ENCODE measurements at places on chromosomes 11 and 22. TPM values are rescaled to one million over a fixed set of nuclear protein-coding genes. Genes with fewer than 3 reads are reported as not detected.

DNA sequence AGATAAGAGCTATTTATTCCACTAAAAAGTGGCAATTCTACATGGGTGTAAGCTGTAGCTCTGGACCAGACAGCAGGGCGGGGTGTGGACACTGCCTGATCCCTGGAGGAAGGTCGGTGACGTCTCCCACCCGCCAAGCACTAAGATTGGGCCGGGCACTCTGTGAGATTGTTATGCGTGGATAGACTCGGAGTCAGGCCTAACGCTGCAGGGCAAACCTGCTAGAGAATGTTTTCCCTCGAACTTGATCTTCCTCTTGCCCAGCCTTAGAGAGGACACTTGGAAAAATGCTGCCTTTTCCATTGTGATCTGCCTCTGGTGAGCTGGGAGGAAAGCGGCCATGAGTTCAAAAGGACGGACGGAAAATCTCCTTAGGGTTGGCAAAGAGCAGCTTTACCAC lies 1273.4 kb downstream of the TBC1D22A start:
- no peak for ATAC-seq

GRCh38 chr11:73143126-73143838 lies 1.2 kb upstream of the FCHSD2 start:
- ATAC-seq: no peak

DNA sequence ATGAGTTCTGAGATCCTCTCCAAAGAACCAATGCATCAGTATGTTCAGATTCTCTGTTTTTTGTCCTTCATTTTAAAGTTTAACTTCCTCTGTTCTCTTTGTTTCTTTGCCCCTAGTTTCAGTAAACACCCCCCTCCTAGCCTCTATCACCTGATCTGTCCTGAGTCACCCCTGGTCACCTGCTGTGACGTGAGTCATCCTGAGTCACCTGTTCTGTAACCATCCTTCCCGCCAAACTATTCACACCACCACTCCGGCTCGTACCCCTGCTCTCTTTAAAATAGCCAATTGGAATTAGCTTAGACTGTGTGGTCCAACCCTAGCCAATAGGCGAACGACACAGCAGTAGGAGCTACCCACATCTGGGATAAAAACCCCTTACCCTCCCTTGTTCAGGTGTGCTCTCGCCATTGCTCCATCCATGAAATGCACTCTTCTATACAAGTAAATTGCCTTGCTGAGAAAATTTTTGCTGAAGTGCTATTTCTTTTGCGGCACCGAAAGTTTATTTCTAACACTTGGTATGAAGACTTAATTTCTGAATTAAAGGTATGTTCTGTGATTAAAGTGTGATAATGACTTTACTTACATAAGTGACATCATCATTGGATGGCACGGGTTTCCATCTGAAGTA lies 318.4 kb downstream of the AASDHPPT start:
- no peak for ATAC-seq

DNA sequence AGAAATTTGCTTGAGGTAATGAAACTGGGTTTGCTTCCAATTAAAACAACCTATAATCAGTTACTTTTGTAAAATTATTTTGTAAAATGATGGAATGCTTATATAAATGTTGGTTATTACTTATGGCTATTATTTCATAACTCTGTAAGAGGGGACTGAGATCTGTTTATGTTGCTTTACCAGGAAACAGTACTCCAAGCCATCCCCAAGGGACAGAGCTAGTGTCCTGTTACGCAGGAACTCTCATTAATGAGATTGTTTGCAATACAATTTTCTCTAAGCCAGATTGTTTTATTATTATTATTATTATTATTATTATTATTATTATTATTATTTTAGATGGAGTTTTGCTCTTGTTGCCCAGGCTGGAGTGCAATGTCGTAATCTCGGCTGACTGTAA lies 2.3 kb upstream of the NOX4 start:
- ATAC-seq: no peak

The PGR gene
- total RNA-seq: not detected

The KCNK7 gene
- 0.79 TPM for total RNA-seq

The CLCF1 gene
- 1.1 TPM for total RNA-seq

Measured in activated T-helper 17 cell treated with anti-CD3 and anti-CD28 coated beads, Interleukin-2, amount 50 U/mL, for 72 hours (primary cell).